WTC11 (cell line): ENCODE measurements at places on chromosomes 6 and 20. TPM values are rescaled to one million over a fixed set of nuclear protein-coding genes. Genes with fewer than 3 reads are reported as not detected.
A peak's percentile ranks its signal among the peaks of the same experiment; 100 is the strongest.

- no peaks in the 10 kb centered on the region for H3K36me3 ChIP-seq
- H3K27me3 ChIP-seq: no peaks in the 10 kb centered on the region
- no peak overlapping the region for H3K27ac ChIP-seq
- H3K4me1 ChIP-seq: no peaks in the 10 kb centered on the region
- no peak for DNase-seq
- no peak overlapping the region for H3K4me3 ChIP-seq
These were observed 43.8 kb downstream of the EYA2 start for GRCh38 chr20:46938434-46938833.

DNA sequence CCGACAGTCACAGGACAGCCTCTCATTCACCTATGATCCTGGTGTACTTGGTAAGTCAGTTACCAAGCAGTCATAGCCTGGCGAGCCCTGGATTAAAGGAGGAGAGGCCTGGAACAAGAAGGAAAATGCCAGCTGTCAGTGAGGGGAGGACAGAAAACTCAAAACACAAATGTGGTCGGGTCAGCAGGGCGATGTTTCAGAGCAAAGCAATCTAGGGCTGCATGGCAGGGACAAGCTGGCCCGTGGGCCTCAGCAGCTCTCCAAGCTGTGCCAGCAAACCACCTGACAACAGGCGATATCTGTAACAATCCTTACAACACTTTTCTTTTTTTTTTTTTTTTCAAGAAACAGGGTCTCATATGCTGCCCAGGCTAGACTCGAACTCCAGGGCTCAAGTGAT, 40.3 kb downstream of the MGME1 start:
- peaks cover 16% of the 10 kb centered on the region for H3K36me3 ChIP-seq
- H3K4me1 ChIP-seq: peaks cover 18% of the 10 kb centered on the region
- no peak overlapping the region for H3K4me3 ChIP-seq
- no peak overlapping the region for H3K27ac ChIP-seq
- DNase-seq: no peak
- no peaks in the 10 kb centered on the region; the same call in 1 of the 2 replicates for H3K27me3 ChIP-seq

The CLPSL2 gene
- total RNA-seq: 2.8 to 6.2 TPM (median 3.4 TPM) in 3 replicates

GRCh38 chr6:121828146-121828886, 392.9 kb downstream of the GJA1 start:
- H3K4me1 ChIP-seq: peaks cover 34% of the 10 kb centered on the region
- H3K27me3 ChIP-seq: no peaks in the 10 kb centered on the region
- no peaks in the 10 kb centered on the region for H3K36me3 ChIP-seq
- H3K27ac ChIP-seq: no peak overlapping the region

DNA sequence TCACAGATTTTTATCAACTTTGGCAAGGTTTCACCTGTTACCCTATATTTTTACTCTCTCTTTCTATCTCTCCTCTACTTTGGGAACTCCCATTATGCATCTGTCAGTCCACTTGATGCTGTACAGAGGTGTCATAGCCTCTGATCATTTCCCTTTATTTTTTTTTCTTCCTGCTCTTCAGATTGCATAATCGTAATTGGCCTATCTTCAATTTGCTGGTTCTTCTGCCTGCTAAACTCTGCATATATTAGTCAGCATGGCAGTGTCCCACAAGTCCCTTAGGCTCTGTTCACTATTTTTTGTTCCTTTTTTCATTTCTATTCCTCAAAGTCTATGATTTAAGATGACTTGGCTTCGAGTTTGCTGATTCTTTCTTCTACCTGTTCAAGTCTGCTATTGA, 44.7 kb upstream of the MICB start:
- DNase-seq: no peak
- H3K36me3 ChIP-seq: peaks cover 3% of the 10 kb centered on the region; the same call in 1 of the 2 replicates
- H3K4me3 ChIP-seq: no peak overlapping the region

DNA sequence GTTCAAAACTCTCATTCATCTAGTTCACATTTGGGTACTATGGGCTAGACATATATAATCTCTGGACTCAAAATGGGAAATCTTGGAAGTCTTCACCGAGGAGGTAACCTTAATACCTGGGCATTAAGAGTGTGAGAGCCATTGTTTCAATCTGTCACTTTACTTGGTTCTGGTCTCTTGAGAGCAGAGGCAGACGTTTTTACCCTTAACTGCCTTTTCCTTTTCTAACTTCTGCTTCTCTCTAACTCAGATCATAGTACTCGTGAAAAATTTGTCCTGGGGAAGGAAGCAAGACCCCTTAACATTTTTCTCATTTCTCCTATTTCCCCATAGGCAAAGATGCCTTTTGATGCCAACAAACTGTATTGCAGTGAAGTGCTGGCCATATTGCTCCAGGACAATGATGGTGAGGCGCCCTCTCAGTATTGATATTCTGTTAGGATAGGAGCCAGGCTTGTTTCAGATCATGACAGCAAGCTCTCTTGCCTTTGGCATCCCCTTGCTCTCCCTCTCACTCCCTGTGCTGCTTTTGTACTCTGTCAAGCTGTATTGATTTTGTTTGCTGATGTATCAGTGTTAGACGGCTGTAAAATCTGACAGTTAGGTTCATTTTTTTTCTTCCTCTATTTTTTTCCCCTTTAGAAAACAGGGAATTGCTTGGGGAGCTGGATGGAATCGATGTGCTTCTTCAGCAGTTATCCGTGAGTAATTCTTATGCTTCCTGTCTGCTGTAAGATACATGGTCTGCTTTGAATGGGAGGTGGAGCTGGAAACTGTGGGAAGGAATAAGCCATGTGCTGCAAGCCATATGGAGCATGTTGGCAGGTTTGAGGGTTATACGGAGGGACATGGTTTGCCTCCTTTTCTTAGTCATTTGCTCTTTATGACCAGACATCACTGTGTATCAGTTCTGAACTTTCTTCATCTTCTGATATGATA, 83.5 kb downstream of the CTNNBL1 start:
- no peak for DNase-seq
- H3K4me1 ChIP-seq: no peaks in the 10 kb centered on the region
- no peak overlapping the region for H3K4me3 ChIP-seq
- H3K36me3 ChIP-seq: no peaks in the 10 kb centered on the region

The MAP3K7 gene
- total RNA-seq: 32.2 to 36.7 TPM (median 34.8 TPM) in 3 replicates

GRCh38 chr6:159555082-159555875, 137.8 kb downstream of the SOD2 start:
- H3K4me1 ChIP-seq: no peaks in the 10 kb centered on the region
- DNase-seq: no peak
- H3K27ac ChIP-seq: no peak overlapping the region
- H3K4me3 ChIP-seq: no peak overlapping the region

The DDO gene
- total RNA-seq: not detected in 3 replicates

The DSP gene
- total RNA-seq: 74.5 to 77.0 TPM (median 76.1 TPM) in 3 replicates

DNA sequence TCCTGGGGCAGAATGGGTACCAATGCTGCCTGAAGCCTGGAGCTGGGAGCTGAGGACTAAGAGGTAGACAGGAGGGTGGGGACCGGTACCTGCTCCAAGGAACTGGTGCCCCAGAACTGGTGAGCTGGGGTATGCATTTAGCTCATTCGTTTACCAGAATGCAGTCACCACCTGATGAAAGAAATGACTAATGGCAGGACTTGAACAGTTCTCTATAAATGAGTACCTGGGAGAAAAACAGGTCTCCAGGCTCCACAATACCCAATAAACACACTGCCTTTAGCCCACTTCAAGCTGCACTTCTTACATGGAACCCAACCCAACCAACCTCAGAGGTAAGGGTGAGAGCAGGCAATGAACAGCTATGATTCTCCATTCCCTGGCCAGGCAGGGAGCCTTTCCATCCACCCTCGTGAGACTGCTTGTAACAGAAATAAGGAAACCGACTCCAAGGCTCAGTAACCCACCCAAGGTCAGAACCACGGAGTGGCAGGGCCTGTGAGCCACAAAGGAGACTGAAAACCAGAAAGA, 15.4 kb downstream of the FKBP1A start:
- no peak overlapping the region for H3K4me3 ChIP-seq
- H3K27me3 ChIP-seq: no peaks in the 10 kb centered on the region
- peaks cover 14% of the 10 kb centered on the region; the same call in 1 of the 2 replicates for H3K36me3 ChIP-seq
- peaks cover 47% of the 10 kb centered on the region for H3K4me1 ChIP-seq
- H3K27ac ChIP-seq: peak overlapping the region; percentile 32; the same call in 1 of the 2 replicates

The MUCL3 gene
- total RNA-seq: 0.15 to 0.21 TPM (median 0.18 TPM) in 3 replicates

GRCh38 chr6:110618591-110619267, 142.3 kb upstream of the SLC22A16 start:
- no peaks in the 10 kb centered on the region for H3K27me3 ChIP-seq
- H3K27ac ChIP-seq: peak overlapping the region; percentile 71
- no peak overlapping the region for H3K4me3 ChIP-seq
- no peak for DNase-seq

GRCh38 chr6:39669973-39670342, 55.2 kb downstream of the KIF6 start:
- DNase-seq: no peak
- H3K27me3 ChIP-seq: no peaks in the 10 kb centered on the region
- no peak overlapping the region for H3K4me3 ChIP-seq
- no peak overlapping the region for H3K27ac ChIP-seq
- peaks cover 32% of the 10 kb centered on the region for H3K4me1 ChIP-seq
- peaks cover 17% of the 10 kb centered on the region for H3K36me3 ChIP-seq

- H3K27ac ChIP-seq: no peak overlapping the region
- no peaks in the 10 kb centered on the region for H3K27me3 ChIP-seq
- H3K4me3 ChIP-seq: no peak overlapping the region
- DNase-seq: no peak
These were observed 52.5 kb downstream of the CRYBG1 start for GRCh38 chr6:106413016-106413415.

GRCh38 chr6:5084360-5084780, 771 bp upstream of the PPP1R3G start:
- DNase-seq: peak; percentile 25
- H3K4me1 ChIP-seq: peaks cover 10% of the 10 kb centered on the region
- H3K27ac ChIP-seq: no peak overlapping the region
- peak overlapping the region; percentile 79 for H3K4me3 ChIP-seq
- no peaks in the 10 kb centered on the region for H3K36me3 ChIP-seq
- peaks cover 79% of the 10 kb centered on the region for H3K27me3 ChIP-seq

The ARFGAP1 gene
- 115 to 207 TPM (median 121 TPM) in 3 replicates for total RNA-seq

GRCh38 chr20:6566821-6567220, 200.7 kb upstream of the BMP2 start:
- DNase-seq: no peak
- no peaks in the 10 kb centered on the region for H3K36me3 ChIP-seq
- no peak overlapping the region for H3K27ac ChIP-seq
- H3K4me3 ChIP-seq: no peak overlapping the region
- no peaks in the 10 kb centered on the region for H3K4me1 ChIP-seq

- no peak overlapping the region for H3K4me3 ChIP-seq
- peaks cover 58% of the 10 kb centered on the region for H3K4me1 ChIP-seq
- no peak for DNase-seq
These were observed 153.0 kb downstream of the BCAS1 start for GRCh38 chr20:53917145-53918019.

The DNAAF9 gene
- total RNA-seq: 6.3 to 8.6 TPM (median 8.1 TPM) in 3 replicates

- H3K27ac ChIP-seq: no peak overlapping the region
- H3K36me3 ChIP-seq: no peaks in the 10 kb centered on the region
- no peak for DNase-seq
- H3K27me3 ChIP-seq: no peaks in the 10 kb centered on the region
- peaks cover 9% of the 10 kb centered on the region for H3K4me1 ChIP-seq
These were observed 160.0 kb downstream of the COL21A1 start for GRCh38 chr6:56087421-56087820.

The CYP24A1 gene
- total RNA-seq: not detected in 3 replicates

GRCh38 chr6:73569121-73569520, 48.3 kb upstream of the EEF1A1 start:
- no peaks in the 10 kb centered on the region for H3K27me3 ChIP-seq
- DNase-seq: no peak
- peaks cover 20% of the 10 kb centered on the region for H3K36me3 ChIP-seq
- no peak overlapping the region for H3K4me3 ChIP-seq
- peaks cover 32% of the 10 kb centered on the region for H3K4me1 ChIP-seq

The AK9 gene
- 3.7 to 4.6 TPM (median 4.3 TPM) in 3 replicates for total RNA-seq

The AGPAT1 gene
- total RNA-seq: 84.5 to 88.9 TPM (median 87.5 TPM) in 3 replicates

GRCh38 chr6:121216928-121217327, 117.4 kb downstream of the TBC1D32 start:
- no peaks in the 10 kb centered on the region for H3K4me1 ChIP-seq
- H3K27ac ChIP-seq: no peak overlapping the region
- no peak overlapping the region for H3K4me3 ChIP-seq
- no peak for DNase-seq
- H3K27me3 ChIP-seq: no peaks in the 10 kb centered on the region

DNA sequence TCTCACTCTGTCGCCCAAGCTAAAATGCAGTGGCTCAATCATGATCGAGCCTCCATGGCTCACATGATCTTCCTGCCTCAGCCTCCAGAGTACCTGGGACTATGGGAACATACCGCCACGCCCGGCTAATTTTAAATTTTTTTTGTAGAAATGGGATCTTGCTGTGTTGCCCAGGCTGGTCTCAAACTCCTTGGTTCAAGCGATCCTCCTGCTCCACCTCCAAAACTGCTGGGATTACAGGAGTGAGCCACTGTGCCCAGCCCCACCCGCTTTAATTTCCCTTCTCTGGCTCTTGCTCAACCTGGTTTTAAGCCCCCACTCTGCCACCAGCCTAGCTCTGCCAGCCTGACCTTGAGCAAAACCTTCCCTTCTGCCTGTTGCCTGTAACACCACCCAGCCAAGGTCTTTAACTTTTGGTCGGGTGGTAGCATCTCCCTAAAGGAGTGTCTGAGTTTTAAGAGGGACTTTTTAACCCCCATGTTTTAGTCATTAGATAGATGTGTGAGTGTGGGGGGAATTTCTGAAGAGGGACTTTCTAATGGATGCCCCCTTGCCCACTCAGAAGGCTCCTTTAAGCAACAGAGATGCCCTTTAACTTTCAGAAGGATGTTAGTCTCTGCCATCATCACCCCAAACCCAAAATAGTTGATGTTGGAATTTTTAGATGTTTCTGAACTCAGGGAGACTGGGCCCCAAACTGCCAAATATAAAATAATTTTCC, 71.8 kb upstream of the FOXP4 start:
- H3K4me1 ChIP-seq: peaks cover 38% of the 10 kb centered on the region
- H3K4me3 ChIP-seq: no peak overlapping the region
- peaks cover 80% of the 10 kb centered on the region for H3K27me3 ChIP-seq
- no peak for DNase-seq
- no peak overlapping the region for H3K27ac ChIP-seq

DNA sequence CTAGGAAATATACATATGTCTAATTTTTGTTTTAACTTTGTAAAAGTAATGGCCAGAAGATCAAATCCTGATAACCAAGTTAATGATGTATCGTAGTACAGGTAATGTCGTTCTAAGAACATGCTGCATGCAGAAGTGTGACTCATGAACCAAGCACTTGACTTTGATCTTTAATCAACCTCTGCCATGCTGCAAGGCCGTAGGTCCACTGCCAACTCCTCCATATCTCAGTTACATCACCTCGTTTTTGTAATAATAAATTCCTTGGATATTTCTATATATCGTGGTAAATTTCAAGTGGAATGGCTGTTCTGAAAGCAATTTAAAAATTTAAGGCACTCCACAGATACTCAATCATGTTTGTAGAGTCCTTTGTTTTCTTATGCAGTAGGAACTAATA, 771.7 kb downstream of the EPHA7 start:
- DNase-seq: no peak
- H3K27me3 ChIP-seq: no peaks in the 10 kb centered on the region
- H3K27ac ChIP-seq: no peak overlapping the region
- H3K36me3 ChIP-seq: no peaks in the 10 kb centered on the region
- 0 out of 2 replicates have a peak, but pooled peaks cover 2% of the 10 kb centered on the region for H3K4me1 ChIP-seq

The IL20RA gene
- total RNA-seq: 0.78 to 1.3 TPM (median 1.2 TPM) in 3 replicates

The RSPH4A gene
- 0.34 to 0.57 TPM (median 0.34 TPM) in 3 replicates for total RNA-seq

The ZC2HC1B gene
- not detected in 3 replicates for total RNA-seq

- DNase-seq: no peak
- H3K4me3 ChIP-seq: no peak overlapping the region
- H3K27ac ChIP-seq: no peak overlapping the region
- peaks cover 14% of the 10 kb centered on the region for H3K4me1 ChIP-seq
These were observed 13.4 kb downstream of the CYP24A1 start for GRCh38 chr20:54160065-54161007.

The ANKRD60 gene
- not detected in 3 replicates for total RNA-seq

The ADAM33 gene
- 5.3 to 7.1 TPM (median 7.0 TPM) in 3 replicates for total RNA-seq
